ENCODE measurements at places on chromosomes 1 and 21.

DNA sequence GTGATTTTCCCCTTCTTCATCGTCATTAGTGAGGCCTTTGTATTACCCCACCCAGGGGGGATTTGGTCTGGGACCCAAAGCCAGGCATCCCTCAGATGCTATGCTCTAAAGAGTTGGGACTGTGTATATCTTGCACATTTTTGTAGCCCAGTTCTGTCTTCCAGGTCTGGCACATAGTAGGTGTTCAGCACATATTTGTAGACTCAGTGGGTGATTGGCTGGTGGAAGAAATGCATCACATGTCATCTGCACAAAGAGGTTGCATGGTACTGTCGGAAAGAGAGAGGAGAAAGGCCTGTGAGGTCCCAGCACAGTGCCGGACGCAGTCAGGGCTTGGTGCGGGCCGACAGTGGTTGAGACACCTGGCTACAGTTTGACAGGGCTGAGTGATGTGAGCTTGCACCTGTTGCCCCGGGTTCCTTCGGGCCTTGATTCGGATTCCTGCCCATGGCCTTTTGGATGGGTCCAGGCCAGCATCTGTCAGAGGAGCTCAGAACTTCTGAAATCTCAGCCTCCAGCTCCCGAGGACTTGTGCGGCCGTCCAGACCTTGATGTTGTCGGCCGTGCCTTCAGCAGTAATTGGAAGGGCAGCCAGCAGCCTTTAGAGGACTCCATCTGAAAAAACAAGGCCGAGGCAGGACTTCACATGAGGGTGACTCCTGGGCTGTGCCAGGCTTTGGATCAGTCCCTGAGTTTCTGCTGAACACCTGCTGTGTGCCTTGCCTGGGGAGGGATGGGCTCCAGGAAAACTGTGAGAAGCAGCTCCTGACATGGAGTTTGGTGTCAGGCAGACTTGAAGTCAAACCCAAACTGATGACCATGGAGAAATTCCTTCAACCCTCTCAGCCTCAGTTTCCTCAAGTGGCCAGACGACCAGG lies 40.9 kb upstream of the PADI1 start:
- DNase-seq = no peak

DNA sequence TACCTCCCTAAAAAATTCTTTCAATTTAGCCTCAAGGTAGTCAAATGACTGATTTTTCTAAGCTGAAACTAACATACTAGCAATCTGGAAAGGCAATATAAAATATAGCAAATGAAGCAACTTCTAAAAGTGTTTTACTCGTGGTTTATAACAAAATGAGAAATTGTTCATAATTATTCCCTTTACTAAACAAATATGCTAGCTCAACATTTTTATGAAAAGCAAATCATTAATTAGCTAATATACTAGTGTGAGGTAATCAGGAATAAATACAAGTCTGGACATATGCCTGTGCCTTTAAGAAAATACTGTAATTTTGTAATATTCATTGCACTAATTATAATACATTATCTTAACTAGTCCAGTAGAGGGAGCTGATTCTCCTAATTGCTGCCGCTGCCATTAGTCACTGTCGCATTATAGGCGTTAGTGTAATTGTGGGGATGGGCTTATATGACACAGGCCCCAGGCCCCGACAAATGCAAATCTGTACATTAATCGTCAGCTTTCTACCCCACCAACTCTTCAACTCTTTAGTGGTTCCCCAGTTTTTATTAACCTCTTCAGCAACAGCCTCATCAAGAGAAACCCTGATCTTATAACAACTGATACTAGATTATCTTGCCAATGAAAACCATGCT lies 160.9 kb downstream of the GABPA start:
- DNase-seq = no peak

- DNase-seq = no peak
These were observed 14.0 kb downstream of the KDM5B start for GRCh38 chr1:202794051-202794740.

DNA sequence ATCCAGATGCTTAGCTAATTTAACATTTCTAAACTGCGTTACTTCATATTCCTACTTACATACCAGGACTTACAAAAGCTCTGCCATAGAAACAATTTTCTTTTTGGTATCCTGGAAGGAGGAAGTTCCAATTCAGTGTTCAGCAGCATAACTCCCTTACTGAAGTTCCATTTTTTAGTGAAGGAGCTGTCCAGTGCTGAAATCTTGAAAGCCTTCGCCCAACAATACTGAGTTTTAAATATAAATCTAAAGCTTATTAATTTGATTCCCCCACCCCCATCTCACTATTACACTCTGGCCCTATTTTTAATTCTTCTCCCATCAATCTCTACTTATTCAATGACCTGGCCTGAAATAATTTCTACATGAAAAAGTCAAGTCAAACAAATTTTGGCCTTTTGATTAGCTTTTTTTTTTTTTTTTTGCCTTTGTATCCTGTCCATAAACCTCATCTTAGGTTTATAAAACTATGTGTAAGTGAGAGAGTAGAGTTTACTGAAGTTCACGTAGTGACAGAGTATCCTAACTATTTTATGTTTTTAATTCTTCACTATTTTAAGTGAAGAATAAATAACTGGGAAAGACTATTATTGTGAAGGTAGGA lies 323.0 kb upstream of the PLD5 start:
- DNase-seq = no peak

DNA sequence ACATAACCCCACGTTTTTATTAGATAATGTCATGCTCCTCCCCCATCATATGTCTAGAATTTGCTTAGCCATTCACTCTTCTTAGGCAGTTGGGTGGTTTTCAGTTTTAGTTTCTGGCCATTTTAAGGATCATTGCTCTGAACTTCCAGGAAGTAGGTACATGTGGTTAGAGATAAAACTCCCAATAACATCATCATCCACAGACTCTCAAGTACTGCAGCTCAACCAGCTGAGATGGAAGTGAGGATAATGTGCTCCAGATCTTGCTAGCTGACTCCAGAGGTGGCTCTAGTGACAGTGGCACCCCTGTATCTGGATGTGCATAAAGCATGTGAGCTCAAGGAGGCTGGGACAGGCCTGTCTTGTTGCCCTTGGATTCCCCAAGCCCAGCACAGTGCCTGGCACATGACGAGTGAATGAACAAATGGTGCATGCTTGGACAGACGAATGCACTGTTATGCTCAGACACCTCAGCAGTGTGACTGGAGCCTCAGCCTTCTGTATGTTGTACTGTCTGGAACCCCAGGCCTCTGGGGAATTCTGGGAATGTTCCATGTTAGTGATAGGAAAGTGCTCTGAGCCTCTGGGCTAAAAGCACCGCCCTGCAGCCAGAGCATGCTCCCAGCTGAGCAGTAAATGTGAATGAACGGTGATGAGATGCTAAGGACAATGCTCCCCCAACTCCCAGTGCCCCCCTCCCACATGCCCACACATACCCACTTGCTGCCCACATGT lies 16.4 kb upstream of the KCNN3 start:
- DNase-seq = no peak

DNA sequence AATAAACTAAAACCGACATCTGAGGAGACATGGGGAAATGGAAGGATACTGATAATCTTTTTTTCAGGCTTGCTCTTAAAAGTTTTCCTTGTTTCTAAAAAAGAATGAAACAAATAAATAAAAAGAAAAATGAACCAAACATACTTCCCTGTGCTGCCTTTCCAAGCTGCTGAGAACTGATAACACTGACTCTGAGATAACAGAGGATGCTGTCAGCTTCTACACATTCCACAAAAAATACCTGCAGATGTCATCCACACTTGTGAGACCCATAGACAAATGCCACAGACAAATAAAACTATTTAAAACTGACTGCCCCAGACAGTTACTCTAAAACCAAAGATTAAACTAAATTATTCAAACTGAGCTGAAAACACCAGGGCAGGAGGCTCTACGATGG lies 12.0 kb upstream of the OR6K3 start:
- no peak for DNase-seq

DNA sequence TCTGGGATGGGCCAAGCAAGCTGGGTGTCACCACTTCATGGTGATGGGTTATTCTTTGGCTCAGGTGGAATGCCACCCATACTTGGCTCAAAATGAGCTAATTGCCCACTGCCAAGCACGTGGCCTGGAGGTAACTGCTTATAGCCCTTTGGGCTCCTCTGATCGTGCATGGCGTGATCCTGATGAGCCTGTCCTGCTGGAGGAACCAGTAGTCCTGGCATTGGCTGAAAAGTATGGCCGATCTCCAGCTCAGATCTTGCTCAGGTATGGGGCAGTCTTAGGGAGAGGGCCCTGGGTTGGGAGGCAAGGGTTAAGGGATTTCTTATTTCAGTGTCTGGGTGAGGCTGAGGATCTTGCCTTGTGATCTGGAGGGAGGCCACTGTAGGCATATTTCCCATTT lies 15.4 kb upstream of the NASP start:
- no peak for DNase-seq

DNA sequence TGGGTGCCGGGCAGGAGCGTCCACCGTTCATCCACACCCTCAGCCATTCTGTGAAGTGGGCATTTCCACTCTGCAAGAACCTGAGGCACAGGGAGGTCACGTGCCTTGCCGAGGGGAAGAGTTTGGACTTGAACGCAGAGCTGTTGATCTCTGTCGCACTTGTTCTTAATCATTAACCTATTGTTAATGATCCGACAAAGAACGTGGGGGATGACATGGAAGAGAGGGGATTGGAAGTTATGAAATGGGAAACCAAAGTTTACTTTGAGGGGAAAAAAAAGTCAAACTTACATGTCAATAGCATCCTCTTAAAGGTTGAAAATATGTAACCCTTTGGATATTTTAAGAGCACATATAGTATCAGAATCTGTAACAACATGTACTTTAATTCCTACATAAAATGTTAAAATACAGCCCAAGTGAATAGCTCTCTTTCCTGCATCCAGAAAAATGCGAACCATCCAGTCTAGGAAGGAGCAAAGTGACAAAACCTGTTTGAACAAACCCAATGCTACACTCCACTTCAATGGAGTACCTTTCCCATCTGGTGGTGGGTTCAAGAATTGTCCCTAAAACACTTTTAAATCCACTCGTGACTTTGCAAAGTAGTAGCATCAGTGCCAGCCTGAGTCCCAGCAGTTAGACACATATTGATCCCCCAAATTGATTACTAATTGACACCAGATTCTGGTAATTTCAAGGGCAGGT lies 75.5 kb downstream of the SETD4 start:
- DNase-seq = no peak

DNA sequence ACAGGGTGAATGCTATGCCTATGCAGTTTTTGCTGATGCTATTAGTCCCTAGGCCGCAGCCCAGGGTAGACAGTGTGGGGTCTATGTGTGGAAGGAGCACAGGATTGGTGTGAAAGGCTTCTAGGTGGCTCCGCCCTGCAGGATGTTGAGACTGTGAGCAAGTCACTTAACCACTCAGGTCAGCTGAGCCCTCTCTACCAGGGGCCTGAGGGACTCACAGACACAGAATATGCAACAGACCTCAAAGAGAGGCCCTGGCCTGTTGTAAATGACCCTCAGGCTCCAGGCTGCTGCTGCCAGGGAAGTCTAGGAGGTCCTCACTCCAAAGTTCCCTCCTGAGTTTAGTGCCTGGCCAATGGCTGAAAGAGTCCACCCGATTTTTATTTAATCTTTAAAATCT lies 11.0 kb downstream of the NHLH2 start:
- no peak for DNase-seq

Data from NCI-H187 treated with DMSO at 0.1 percent for 48 hours (cell line).